ENCODE measurements at places on chromosomes 11 and 22.

DNA sequence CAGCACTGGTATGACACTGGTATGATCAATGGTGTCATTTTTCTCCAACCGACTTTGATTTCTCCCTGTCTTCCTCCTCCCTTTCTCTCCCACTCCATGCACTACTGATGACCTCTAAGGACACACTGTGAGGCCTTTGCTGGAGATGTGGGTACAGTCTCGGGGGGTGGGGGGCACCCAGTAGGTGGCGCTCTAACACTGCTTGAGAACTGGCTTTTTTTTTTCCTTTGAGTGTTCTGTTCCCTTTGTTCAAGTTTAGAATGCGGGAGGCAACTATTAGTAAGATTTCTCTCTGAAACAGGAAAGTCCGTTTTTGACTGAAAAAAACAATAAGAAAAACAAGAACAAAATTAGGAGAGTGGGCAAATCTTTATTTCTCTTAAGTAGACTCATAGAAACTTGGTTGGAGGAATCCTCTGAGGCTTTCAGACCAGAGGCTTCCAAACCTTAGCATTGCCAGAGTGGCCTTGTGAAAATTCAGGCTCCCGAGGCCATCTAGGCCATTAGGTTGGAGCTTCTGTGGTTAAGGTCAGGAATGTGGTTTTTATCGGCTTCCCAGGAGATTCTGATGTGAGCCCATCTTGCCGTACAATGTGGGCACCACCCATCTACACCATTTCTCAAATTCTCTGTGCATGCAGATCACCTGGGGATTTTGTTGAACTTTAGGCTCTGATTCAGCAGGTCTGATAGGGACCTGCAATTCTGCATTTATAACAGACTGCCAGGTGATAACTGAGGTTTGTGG is 43.2 kb downstream of the PANX1 start:
- DNase-seq, result peak; percentile 14

DNA sequence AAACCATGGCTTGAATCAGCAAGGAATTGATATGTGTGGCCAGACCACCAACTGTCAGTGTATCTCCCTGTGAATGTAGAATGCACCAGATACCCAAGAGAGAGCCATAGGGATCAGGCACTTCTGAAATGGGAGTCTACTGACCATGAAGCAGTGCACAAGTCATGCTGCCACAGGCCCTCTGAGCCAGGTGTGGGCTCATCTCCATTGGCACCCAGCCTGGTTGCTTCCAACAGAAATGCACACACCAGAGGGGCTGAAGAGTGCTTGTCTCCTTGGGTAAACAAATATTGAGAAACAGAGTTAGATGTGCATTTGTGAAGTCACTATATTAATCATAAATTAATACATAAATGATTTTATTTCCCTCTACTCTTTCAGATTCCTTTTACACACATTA is 28.4 kb upstream of the PANX1 start:
- DNase-seq, result no peak

DNA sequence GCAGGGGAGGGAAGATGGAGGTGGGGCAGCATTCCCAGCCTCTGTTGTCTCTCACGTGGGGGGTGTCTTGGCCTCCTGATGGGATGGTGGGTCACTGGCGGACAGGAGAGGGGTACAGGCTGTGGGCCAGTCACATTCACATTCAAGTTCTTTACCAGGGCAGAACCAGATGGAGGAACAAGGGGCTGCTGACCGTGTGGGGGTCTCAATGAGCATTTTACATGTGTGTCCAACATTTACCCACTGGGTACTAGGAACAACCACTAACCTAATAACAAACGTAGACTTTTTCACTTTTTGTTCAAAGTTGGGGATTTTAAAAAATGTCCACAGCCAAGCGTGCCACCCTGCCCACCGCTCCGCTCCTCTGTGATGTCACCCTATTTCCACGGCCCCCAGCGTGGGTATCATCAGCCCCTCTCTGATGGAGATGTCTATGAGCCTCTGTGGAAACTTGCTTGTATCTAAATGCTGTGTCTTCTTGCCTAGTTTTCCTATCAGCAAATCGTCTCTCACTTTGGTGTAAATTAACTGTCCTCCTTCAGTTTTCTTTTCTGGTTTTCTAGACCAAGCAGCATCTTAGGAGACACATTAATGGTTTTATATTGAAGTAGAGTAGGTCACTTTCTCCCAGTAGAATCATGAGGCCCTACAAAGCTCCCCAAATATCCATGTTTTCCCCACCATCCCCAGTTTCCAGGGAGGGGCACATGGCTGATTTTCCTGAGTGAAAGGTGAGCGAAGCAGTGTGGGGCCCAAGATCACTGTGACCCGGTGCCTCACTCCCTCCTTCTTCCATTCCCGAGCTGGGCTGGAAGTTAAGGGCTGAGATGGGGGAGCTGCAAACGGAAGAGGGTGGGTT is 936.7 kb downstream of the BRD1 start:
- DNase-seq, result no peak

GRCh38 chr11:75644946-75645345 is 23.9 kb downstream of the MAP6 start:
- no peak for DNase-seq

- no peak for DNase-seq
Observed at GRCh38 chr11:13923716-13924650, 38.5 kb upstream of the SPON1 start.

- no peak for DNase-seq
Observed at GRCh38 chr11:27807596-27807995, 107.3 kb upstream of the BDNF start.
